Fibroblast of skin of scalp (primary cell): ENCODE measurements at places on chromosomes 1 and 21.

DNA sequence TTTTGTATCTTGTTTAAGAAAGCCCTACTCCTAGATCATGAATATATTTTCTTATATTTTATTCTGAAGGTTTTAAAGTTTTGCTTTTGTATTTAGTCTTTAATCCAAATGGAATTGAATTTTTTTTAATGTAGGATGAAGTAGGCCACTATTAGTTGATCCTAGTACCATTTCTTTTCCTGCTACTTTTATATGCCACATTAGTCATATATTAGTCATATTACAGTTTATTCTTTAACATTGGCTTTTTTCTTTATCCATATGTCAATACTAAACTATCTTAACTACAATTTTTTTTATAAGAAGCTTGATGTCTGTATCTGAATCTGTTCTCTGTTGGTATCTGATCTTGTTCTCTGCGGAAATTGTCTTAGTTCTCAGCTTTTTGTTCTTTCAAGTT lies 48.8 kb downstream of the MAN1A2 start:
- DNase-seq = no peak

DNA sequence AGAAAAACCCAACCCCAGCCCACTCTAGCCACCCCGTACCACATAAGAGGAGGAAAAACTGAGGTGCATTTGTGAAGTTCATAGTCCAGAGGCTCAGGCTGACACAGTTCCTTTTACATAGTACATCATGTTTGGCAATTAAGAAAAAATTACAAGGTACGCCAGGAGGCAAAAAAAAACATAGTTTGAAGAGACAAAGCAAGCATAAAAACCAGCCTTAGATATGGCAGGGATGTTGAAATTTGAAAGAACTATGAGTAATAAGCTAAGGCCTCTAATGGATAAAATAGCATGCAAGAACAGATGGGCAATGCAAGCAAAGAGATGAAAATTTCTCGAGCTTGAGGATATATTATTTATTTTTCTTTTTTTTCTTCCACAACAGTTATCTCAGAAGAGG lies 31.9 kb downstream of the MIXL1 start:
- no peak for DNase-seq

GRCh38 chr21:36127977-36128376 lies 6.9 kb upstream of the CBR3 start:
- no peak for DNase-seq

GRCh38 chr1:95216292-95216990 lies 17.6 kb upstream of the RWDD3 start:
- no peak for DNase-seq

DNA sequence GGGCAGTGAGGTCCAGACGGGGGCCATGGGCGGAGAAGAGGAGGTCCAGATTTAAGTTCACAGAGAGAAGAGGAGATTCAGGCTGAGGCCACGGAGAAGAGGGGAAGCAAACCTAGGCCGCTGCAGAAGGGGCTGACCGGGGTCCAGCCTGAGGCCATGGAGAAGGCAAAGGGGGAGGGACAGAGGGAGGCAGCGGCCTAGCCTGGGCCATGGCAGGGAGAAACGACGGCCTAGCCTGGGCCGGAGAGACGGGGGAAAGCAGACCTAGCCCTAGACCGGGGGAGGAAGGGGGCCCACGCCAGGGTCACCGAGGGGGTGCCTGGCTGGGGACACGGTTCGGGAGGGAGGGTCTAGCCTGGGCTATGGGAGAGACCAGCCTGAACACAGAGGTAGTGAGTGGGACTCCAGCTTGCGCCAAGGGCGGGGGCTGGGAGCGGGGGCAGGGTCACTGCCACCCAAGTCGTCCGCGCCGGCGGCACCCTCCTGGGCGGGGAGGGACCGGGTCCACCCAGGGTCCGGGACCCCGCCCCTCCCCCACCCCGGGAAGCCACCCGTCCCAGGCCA lies 459 bp downstream of the CAPZB start:
- DNase-seq = no peak

GRCh38 chr1:21633992-21634805 lies 35.0 kb downstream of the RAP1GAP start:
- no peak for DNase-seq

- no peak for DNase-seq
Observed at GRCh38 chr1:237183963-237184540, 142.1 kb downstream of the RYR2 start.

GRCh38 chr1:147486876-147487656 lies 54.2 kb upstream of the BCL9 start:
- no peak for DNase-seq

- no peak for DNase-seq
Observed at GRCh38 chr1:9402256-9402616, 109.5 kb downstream of the SPSB1 start.

- peak; percentile 65 for DNase-seq
Observed at GRCh38 chr1:156115514-156116374, 1.2 kb downstream of the LMNA start.

DNA sequence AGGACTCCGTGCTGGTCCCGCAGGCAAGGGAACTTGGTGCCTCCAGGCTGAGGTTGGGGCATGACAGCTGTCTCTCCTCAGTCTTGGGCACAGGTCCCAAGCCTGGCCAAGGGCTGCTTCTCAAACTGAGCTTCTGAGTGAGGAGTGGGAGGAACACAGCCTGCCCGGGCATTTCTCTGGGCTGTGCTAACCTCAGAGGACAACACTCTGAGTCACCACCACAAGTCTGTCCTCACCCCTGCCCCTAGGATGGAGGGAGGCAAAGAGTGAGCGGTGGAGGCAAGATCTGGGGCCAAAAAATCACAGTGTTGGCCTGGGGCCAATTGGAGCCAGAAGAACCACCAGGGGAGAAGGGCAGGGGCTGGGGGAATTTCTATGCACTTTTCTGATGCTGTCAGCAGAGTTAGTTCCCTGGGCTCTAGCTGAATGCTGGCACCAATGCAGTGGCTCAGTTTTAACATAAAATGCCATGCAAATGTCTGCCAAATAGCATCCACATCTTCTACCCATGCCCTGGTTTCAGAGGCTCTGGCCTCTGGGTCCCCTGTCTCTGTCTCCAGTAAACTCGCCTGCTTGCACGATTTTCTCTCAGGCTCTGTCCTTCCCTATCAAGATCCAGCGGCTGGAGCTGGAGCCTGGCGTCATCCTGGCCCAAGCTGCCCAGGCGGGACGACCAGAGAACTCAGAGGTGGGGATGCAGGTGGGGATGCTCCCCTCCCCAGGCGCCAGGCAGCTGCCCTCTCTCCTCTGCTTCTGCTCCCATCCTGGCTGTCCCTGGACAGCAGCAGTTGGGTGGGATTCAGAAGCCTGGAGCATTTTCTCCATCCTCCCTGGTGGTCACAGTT lies 11.0 kb upstream of the CDK18 start:
- peak; percentile 67 for DNase-seq

- no peak for DNase-seq
Observed at GRCh38 chr1:33341190-33341589, 20.3 kb upstream of the A3GALT2 start.

DNA sequence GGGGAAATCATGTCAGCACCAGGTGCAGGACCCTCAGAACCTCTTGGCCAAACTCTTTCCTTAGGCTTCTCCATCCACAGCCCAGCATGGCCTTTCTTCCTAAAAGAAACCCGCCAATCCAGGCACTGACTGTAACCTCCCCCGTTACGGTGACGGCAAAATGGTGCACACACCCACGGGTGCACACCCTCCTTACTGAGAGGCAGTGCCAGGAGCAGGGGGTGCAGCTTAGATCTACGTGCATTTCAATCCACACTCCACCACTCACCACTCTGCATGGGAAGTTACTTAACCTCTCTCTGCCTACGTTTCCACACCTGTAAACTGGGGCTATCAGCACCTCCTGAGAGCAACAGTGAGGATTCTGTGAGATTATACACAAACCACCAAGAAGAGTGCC lies 31.0 kb downstream of the SUSD4 start:
- no peak for DNase-seq

- DNase-seq = peak; percentile 62
Observed at GRCh38 chr1:9281908-9282695, 10.6 kb upstream of the SPSB1 start.

DNA sequence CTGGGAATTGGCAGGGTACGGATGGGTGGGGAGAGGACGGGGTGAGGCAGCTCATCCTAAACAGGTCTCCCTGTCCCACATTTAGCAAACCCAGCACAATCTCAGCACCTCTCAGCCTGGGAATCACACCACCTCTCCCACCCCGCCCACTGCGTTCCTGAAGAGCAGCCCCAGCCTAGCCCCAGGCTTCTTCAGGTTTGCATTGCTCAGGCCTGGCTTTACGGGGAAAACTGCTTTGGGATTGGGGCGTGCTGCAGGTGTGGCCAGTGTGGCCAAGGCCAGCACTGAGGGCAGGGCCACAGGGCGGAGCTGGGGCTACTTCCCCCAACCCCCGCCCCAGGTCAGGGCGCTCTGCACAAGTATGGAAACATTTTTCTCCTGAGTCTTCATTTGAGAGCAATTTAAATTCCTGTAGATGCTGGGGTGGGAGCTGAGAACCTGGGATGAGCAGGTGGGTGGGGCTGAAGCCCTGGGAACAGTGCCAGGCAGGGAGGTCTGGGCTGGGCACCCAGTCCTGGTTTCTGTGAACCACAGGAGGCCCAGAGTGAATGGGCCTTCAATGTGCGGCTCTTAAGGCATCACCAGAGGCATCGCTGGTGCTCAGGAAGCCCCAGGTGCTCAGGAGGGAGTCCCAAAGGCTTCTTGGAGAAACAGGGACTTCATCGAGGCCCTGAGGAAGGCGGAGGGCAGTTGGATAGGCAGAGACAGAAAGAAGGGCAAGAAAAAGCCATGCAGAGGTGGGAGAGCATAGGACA lies 24.1 kb downstream of the TNNT2 start:
- DNase-seq = no peak

DNA sequence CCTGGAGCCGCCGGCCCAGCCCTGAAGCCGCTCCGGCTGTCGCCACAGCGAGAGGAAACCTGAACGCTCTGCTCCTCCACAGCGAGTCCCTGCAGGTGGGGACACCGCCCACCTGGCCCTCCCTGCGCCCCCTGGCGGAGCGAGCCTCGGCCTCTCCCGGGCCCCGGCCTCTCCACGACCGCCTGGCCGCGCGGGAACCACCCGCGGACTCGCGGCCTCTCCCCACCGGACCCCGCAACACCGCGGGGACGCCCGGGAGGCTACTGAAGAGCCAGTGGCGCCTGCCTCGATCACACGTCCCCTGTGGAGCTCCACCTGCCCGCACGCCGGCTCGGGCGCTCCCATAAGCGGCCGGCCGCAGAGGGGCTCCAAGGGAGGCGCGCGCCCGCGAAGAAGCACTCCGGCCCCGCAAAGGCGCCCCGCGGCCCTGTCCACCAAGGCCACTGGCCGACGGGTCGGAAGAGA lies 109.6 kb downstream of the KCNN3 start:
- DNase-seq = no peak

DNA sequence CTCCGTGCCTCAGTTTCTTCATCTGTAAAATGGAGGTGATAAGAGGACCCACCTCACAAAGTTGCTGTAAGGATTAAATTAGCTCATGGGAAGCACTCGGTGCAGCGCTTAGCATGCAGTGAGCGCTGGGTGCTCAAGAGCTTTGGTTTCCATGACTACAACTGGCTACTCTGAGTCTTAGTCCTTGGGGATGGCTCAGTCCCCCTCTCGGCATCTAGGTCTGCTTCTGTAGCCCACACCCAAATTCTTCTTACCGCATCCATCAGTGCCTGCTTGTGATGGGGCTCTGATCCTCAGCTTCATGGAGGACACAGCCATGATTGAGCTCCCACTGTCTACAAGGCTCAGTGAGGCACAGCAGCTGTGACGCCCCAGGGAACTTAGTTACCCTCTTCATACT lies 159.0 kb downstream of the ACTL8 start:
- no peak for DNase-seq

- peak; percentile 98 for DNase-seq
Observed at GRCh38 chr1:36321119-36321951, 2.1 kb downstream of the EVA1B start.

GRCh38 chr1:175839779-175840669 lies 96.6 kb upstream of the TNR start:
- no peak for DNase-seq

DNA sequence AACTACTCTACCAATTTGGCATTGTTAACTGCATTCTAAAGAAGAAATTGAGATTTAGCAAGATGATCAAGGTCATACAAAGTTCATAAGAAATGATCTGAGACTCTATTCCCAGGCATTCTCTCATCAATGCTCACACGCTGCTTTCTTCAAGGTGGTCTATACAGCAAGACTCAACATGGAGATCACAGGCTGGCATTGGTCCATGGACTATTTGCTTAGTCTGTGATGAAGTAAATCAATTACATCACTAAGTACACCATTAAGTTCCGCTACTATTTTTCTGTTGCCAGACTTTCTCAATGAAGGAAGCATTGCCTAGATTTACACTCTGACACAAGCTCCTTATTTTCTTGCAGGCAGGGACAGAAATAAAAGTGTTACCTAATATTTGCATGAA lies 51.9 kb upstream of the CYP2J2 start:
- DNase-seq = no peak

DNA sequence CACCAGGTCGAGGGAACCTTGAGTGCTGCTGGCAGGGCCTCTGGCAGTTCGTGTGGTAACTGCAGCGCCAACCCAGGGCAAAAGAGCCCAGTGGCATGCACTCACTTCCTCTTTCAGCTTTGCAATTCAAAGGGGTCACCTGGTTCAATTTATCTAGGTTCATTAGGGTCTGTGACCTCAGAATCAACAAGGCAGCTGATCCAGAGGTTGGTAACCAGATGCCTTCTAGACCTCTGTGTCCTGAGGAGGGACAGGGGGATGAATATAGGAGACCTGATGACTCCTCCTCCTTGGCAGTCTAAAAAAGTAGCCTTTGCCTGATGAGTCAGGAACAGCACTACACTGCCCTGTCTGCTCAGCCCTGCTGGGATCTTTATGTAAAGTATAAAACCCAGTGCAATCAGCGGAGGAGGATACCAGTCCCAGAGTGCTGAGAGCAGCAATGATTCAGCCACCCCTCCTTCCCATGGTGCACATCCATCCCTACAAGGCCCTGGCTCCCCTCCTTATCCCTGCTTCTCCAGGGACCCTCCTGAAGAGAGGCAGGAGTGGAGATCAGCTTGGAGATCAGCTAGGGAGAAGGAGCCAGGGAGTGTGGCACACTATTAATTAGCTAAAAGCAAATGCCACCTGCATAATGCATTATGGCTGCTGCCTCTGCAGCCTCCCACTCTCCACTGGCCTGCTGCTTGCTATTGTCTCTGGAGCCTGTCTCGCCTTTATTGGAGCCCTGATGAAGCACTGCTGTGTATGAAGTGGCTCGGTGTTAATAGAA lies 11.2 kb upstream of the FMOD start:
- peak; percentile 44 for DNase-seq

DNA sequence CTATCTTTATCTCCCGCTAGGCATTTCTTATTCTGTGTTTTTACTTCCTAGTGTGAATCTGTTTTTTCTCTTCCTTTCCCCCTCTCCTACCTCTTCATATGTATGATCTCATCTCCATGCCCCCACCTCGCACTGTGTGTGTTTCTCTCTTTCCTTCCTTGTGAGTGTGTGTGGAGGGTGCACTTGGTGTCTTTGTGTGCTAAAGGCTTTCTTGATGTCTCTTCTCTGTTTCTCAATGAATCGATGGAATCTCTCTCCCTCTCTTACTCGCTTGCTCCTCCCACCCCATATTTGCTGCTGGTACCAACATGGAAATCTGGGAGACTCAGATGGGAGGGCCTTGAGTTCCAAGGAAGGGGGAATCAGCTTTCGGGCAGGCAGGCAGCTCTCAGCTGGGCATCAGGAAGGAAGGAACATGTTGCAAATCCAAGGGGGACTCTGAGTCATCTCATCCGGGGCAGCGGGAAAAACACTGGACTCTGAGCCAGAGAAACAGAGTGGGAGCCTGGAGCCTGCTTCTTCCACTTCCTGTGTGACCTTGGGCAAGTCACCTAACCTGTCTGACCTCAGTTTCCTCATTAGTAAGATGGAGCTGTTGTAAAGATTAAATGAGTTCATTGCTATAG lies 147.5 kb downstream of the PTPRU start:
- DNase-seq = peak; percentile 55
